RPMI8226 (cell line): ENCODE measurements at places on chromosomes 16 and 17.
A peak's percentile ranks its signal among the peaks of the same experiment; 100 is the strongest.

- DNase-seq, result no peak
Measured at GRCh38 chr16:4556112-4556511, at the start of gene C16orf96. Gene C16orf96, plus strand, starts transcription at chr16:4556340. Its CDS starts 150 bp downstream, at chr16:4556490.

DNA sequence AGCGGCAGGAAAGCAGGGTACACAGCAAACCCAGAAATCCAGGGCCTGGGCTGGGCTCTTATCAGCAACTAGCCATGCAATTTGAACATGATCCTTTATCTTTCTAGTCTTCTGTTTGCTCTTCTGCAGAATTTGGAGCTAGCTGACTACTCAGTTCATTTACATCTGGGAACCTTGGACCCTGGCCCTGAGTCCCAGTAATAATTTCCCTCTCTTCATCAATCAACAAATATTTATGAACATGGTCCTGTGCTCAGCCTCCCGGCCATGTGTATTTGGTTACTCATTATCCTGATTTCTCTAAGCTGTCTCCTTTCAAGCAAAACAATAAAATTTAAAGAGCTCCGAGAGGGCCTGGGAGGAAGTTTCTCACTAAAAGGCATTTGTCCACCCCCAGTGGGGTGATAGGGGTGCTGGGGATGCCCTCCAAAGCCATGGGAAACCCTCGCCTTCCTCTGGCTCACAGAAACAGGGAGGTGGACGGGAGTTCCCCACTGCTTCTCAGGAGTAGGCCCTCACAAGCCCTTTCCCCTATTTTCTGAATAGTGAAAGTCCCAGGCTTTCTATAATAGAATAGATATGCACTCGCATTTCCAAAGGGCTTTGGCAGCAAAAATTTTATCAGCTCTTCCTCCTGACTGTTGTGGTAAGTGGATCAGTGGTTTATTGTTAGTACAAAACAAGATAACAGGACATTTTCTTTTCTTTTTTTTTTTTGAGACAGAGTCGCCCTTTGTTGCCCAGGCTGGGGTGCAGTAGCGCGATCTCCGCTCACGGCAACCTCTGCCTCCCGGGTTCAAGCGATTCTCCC is 6.9 kb upstream of the WDR59 start:
- DNase-seq, result no peak

GRCh38 chr17:45240905-45241327 is 19.2 kb downstream of the FMNL1 start:
- no peak for DNase-seq

- no peak for DNase-seq
Measured at GRCh38 chr17:59508999-59509625, 56.3 kb upstream of the DHX40 start.

DNA sequence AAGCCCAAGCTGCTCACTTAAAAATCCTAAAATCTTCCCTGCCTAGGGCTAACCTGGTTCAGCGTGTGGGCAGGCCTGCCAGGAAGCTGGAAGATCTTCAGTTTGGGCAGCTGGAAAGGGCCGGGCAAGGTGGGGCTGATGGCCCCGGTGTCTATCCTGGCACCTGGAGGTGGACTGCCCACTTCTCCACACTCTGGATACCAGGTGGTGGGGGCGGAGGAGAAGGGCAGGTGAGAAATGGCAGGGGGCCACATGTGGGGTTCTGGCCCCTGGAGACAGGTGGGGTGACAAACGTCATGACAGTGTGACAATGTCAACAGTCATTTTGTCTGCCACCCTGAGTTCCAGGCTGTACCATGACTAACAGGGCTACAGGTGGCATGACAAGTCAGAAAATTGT is 78.5 kb upstream of the C16orf82 start:
- DNase-seq, result no peak

GRCh38 chr16:54651440-54652195 is 279.0 kb upstream of the IRX5 start:
- no peak for DNase-seq

- DNase-seq, result no peak
Measured at GRCh38 chr16:2335286-2335895, 5.1 kb downstream of the ABCA3 start.

GRCh38 chr16:3026609-3027488 is 3.0 kb downstream of the THOC6 start:
- no peak for DNase-seq

DNA sequence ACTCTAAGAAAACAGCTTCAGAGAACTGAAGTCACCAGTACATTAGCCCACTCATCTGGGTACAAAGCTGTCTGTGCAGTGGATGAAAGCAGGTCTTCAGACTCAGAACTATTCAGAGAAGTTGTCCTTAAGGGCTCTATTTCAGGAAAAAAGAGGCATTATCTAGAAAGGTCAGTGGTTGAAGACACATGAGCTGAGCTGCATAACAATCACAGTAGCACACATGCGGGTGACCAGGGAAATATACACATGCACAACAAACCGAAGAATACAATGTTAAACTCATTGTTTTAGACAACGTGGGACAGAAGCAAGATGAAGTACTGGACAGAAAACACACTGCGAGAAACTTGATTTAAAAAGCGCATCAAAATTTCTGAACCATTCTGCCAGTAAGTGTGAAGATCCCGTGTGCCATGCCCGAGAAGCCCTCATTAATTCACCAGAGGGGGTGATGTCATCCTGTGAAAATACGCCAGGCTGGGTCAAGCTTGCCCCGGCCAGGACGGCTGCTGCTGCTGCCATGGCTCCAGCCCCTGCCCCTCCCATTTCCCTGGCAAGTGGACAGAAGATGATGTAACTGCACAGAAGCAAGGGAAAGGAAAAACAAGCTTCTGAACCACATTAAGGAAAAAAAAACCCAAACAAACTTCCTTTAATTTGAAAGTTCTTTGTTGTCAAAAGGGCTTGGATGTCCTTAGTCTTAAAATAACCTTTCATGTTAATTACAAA is 10.1 kb downstream of the DYNC1LI2 start:
- DNase-seq, result no peak

DNA sequence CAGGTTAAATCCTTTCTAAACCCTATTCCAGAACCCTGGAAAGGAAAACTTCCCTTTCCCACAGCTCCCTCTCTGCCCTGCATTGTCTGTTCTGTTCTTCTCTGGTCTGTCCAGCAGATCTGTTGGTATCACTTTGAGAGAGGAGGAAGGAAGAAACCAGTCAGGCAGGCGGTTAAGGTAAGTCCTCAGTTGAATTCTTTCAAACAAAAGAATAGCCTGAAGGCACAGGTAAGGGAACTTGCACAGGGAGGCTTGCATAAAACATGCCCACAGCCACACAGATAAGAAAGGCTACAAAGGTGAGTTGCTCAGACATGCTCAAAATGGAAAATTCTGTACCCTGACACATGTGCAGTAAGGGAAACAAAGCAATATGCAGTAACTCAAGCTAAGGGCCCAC is 595.7 kb upstream of the CDH5 start:
- no peak for DNase-seq

DNA sequence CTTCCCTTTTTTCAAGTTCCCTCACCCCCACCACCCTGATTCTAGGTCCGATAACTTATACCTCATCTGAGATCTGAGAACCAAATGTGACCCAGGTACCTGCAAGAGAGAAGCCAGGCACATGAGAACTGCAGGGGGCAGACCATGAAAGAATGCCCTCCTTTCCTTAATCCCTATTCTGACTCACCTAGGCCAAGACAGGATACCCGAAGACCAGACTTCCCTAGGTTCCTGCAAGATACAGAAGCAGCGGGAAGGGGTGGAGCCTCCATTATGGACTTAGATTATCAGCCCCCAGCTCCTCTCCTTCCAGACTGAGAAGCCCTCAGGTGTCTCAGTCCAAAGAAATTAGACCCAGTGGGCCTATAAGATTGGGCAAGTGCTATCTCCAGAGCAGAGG is 2.1 kb downstream of the KCNAB3 start:
- DNase-seq, result no peak

GRCh38 chr16:68232335-68232734 is 3.6 kb downstream of the ESRP2 start:
- no peak for DNase-seq

DNA sequence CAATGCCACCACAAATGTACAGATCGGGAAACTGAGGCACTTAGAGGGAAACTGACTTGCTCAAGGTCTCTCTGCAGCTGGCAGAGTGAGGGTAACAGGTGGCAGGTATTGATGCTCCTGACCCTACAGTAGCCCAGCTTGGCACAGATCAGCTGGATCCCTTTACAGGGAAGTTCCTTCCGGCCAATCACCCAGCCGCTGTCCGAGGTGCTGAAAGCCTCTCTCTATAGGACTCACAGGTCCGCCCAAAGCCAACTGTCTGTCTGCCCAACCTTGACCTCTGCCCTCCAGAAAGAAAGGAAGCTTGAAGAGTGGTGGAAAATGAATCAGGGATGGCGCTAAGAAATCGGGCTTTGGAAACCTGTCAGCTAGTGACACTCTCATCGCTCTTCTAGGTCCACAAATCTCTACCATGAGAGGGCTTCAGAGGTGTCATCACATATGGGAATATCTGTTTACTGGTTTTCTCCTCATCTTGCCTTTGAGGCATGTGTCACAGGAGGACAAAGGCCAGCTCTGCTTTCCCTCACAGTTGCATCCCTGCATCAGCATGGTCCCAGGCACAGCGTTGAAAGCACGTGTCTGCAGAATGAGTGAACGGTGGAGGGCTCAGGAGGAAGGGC is 246.2 kb downstream of the KATNIP start:
- DNase-seq, result peak; percentile 78

- DNase-seq, result no peak
Measured at GRCh38 chr16:9365370-9365728, 273.9 kb downstream of the HAPSTR1 start.

DNA sequence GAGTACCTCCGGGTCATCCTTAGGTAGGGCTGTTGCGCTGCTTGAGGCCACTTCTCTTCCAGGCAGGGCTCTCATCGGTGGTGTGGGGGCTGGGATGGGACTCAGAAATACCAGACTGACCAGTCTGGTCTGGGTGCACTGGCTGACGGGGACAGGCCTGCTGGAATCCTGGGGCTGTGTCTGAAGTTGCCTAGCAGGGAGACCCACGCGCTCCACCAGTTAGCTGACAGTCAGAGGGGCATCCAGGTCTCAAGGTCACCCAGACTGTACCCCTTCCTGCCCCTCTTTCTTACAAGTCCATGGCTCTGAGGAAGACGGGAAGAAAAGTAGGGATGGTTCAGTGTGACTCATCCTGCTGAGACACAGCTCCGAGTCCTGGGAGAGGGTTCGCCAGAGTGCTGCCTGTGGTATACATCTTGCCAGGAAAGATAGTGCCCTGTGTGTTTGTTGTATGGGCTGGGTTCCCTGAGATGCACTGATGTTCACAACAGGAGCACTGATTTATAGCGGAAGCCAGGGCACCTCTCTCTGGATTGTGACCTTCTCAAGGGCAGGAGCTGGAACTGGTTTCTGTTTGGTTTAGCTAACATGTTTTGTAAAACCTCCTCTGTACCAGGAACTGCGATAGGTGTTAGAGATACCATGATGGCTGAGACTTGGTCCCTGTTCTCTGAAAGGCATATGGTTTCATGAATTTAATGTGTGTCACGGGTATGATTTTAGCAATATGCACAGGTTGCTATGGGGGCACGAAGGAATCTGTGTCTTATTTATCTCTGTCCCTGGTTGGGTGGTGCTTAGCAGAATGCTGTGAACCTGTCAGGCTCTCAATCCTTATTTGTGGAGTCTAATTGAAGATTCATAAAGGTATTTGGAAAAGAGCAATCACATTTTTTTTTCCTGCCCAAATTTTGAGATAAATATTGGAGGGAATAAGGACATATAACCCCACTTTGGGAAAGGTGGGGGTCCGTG is 97.5 kb downstream of the OR1D5 start:
- DNase-seq, result no peak

DNA sequence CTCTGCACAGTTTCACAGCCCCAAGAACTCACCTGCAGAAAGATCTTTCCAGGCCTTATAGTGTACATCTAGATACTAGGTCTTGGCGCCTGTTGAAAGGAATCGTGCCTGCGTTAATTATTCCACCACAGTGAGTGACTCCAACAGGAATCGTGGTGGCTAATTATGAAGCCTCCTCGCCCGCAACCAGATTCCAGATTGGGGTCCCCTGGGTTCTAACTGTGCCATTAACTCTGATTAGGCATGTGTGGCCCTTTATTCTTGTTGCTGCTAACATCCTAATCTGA is 295.3 kb upstream of the MAF start:
- DNase-seq, result no peak

DNA sequence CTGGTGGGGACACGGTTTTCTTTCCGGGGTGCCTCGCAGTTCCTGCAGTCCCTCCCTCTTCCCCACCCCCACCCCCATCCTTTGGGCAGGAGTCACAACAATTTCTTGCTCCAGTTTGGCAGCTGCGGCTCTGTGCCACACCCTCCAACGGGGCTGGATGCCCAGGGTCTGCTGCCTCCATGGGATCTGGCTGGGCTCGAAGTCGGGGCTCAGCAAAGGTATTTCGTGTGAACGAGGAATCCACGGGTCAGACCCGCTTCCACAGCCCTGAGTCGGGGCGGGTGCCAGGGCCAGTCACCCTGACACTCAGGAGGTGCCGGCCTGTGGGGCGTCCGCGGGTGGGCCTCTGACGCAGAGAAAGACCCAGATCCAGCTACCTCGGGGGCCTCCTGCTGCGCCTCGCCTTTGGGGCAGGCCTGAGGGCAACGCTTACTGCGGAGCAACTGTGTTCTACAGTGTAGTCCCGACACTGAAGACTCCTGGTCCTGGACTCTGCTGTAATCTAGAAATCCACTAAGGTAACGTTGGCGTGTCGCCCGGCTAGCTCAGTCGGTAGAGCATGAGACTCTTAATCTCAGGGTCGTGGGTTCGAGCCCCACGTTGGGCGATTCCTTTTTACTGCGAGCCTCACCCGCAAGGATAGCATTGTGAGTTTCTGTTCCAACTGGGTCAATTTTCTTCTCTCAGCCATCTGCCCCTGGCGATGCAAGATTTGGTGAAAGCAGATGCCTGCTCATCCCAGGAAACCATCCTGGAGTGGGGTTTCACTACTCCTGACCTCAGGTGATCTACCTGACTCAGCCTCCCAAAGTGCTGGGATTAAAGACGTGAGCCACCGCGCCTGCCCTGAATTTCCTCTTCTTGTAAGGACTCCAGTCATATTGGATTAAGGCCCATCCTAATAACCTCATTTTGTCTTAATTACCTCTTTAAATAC is 12.6 kb upstream of the OR1F1 start:
- peak; percentile 72 for DNase-seq

GRCh38 chr17:38628441-38628840 is 22.7 kb upstream of the SRCIN1 start:
- no peak for DNase-seq

DNA sequence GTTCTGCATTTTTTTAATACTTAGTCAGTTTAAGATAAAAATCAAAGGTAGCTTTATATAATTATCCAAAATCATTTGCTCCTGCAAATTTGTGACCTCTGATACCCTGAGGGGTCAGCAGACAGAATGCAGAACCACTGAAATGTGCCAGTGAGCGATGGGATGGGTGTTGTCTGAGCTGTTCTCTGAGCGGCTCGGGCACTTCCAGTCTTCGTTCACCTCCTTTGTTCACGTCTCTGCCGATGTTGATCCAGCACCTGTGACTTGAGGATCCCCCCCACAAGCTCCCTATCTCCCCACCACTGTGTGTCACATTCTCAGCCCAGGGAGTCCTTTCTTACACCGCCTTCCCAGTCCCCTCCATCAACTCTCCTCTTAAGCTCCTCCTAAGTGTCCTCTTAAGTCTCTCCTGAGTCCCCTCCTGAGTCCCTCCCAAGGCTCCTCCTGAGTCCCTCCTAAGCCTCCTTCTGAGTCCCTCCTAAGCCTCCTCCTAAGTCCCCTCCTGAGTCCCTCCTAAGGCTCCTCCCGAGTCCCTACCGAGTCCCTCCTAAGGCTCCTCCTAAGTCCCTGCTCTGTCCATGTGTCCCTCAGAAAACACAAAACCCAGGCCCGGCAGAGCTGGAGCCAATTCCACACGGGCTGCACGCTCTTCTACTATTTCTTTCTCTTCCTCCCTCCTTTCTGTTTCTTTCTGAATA is 47.5 kb downstream of the RNF213 start:
- no peak for DNase-seq

GRCh38 chr17:20191056-20191455 is 181.9 kb downstream of the SPECC1 start:
- no peak for DNase-seq
